Stimulated activated CD4-positive, alpha-beta T cell treated with anti-CD3 and anti-CD28 coated beads, Interleukin-15, amount 100 ng/mL, for 1 hour (primary cell): ENCODE measurements at places on chromosomes 7 and 10.
A peak's percentile ranks its signal among the peaks of the same experiment; 100 is the strongest.

- DNase-seq: no peak
Observed at GRCh38 chr10:15760681-15761080, 41.0 kb upstream of the ITGA8 start.

- DNase-seq: no peak
Observed at GRCh38 chr7:16675277-16675676, 29.3 kb downstream of the BZW2 start.

DNA sequence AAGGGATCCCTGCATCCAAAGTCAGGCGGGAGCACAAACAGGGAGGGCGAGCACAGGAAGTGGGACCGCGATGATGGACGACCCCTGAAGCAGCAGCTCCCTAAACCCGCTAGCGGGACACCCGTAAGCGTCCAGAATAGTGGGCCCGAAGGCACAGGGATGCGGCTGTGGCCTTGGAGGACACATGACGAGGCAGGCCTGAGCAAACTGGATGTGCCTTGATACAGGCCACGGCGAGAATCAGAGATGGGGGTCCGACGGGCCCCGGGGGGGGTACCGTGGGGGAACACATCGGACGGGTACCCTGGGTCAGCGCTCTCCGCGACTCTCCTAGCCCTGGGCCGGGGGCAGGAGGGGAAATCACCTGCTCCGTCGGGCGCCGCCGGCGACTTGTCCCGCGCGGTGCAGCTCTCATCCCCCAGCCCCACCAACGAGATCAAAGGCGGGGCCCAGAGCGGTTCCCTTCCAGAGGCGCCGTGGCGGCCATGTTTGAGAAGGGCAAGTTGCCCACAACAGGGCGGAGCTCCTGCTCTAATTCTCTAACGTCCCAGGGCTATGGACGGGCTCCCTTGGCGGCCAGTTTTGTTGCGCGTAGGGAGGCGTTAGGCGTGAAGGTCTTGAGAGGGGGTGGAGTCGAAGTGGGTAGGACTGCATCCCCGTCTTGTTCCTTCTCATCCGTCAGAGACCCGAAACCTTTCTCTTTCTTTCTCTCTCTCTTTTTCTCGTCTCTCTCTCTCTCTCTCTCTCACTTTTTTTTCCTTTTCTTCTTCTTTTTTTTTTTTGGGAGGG, at the start of gene CUEDC2:
TSS of gene CUEDC2 (minus strand) at position 413 of the 789 bp plus-strand sequence. CDS start 7,386 bp downstream, outside the sequence.
- peak; percentile 98 for DNase-seq

GRCh38 chr7:143126146-143126545, 5.7 kb upstream of the PIP start:
- no peak for DNase-seq

- no peak for DNase-seq
Observed at GRCh38 chr7:41628901-41629300, 74.0 kb downstream of the INHBA start.

GRCh38 chr10:7956508-7956907, 98.0 kb upstream of the GATA3 start:
- no peak for DNase-seq

DNA sequence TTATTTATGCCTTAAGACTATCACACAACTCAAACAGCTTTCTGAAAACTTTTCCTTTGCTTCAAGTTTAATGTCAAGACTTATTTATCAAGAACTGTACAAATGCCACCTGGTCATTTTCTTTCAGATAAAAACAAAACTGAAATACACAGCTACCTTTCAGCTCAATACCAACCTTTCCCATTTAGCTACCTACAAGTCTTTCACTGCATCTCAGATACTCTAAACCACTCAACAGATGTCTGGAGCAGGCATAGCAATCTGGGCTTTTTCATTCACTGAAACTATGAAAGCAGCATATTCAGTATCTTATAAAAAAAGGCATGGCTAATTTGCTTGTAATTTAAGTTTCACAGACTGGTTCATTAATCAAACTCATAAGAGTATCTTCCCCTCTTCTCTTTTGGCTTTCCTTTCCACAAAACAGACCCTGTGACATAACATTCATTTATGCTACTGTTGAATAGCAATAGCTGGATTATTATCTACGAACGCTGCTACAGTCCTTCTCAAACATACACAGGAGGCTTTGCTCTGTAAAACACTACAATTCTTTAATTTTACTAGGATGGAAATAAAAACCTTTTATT, 8.2 kb downstream of the TRA2A start:
- no peak for DNase-seq
